ENCODE measurements at places on chromosomes 3 and 15. TPM values are rescaled to one million over a fixed set of nuclear protein-coding genes. Genes with fewer than 3 reads are reported as not detected.

The GP5 gene
- not detected for total RNA-seq

The PTPRG gene
- total RNA-seq = 3.2 TPM

The CYP11A1 gene
- not detected for total RNA-seq

The BSN gene
- 0.08 TPM for total RNA-seq

The AHSG gene
- total RNA-seq = not detected

The SLC27A2 gene
- 42.0 TPM for total RNA-seq

The PRKCD gene
- total RNA-seq = 24.2 TPM

The CFAP91 gene
- total RNA-seq = 0.29 TPM

The ACKR2 gene
- total RNA-seq = not detected

The PCOLCE2 gene
- total RNA-seq = 30.3 TPM

The PPM1L gene
- total RNA-seq = 0.20 TPM

The COL7A1 gene
- 227 TPM for total RNA-seq

The CLDN18 gene
- total RNA-seq = not detected

The UROC1 gene
- total RNA-seq = not detected

The ZNF80 gene
- total RNA-seq = not detected

The CHRNB4 gene
- total RNA-seq = 0.63 TPM

The FBXW12 gene
- total RNA-seq = not detected

The CALML4 gene
- 7.9 TPM for total RNA-seq

The ZNF620 gene
- 1.6 TPM for total RNA-seq

The CCRL2 gene
- not detected for total RNA-seq

The SLC25A26 gene
- total RNA-seq = 17.1 TPM

The SLC2A2 gene
- not detected for total RNA-seq

All from A549 treated with ZK216348 at 1 μM for 4 hours (cell line).